ENCODE measurements at places on chromosomes 13 and 19. TPM values are rescaled to one million over a fixed set of nuclear protein-coding genes. Genes with fewer than 3 reads are reported as not detected.

DNA sequence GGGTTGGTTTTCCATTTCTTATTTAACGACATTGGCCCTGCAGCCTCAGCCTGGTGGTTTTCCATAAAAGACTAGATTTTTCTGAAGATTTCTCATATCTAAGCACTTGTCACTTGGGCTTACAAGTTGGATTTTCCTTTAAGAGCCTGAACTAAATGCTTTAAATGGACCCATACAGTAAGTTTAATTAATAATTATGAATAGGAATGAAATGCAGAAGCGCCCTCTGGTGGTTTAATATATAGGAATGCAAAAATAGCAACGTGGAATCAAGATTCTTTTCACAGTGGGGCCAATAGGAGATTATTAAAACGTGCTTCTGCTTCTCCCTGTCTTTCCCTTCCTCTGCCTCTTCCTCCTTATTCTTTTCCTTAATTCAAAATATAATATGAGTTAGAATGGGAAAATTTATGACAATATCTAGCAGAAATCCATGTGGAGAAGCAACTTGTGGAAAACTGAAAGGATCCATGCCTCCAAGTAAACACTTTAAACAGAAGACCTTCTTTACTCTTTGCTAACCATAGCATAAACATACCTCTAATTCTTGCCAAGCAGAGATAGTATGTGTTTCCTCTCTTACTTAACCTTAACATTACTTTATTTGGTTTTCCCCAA is 324.0 kb downstream of the GPC5 start:
- DNase-seq: no peak

- no peak for DNase-seq
These were observed 661 bp downstream of the PALM3 start for GRCh38 chr19:14061081-14061749.

DNA sequence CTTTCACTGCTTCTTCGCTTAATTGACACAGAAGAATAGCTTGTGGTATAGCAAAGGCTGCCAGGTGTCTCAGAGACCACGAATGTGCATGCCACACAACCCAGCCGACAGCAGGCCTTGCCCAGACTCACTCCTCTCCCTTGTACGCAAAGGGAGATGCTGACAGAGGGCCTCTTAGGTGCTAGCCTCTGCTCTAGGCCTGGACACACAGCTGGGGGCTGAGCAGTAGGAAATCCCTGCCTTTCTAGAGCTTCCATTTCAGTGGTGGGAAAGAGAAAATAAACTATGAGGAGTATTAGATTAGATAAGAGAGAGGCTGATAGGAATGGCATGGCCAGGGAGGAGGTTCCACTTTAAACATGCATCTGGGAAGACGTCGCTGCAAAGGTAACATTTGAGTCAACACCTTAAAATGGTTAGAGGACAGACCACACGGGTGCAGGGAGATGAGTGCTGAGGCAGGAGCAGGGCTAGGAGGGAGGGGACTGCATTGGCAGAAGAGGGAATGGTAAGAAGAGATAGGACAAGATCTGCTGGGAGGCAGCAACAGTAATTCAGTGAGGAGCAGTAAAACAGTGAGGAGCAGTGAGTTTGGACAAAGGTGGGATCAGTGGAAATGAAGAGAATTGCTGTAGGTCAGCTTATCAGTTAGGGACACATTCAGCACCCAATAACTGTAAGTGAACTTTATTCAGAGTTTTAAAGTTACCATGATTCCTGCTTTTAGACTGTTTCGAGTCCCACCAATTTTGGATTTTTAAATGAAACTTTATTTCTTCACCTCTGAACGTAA is 100.0 kb downstream of the RNF17 start:
- no peak for DNase-seq

- DNase-seq: no peak
These were observed 18.1 kb downstream of the CEBPA start for GRCh38 chr19:33284146-33284643.

DNA sequence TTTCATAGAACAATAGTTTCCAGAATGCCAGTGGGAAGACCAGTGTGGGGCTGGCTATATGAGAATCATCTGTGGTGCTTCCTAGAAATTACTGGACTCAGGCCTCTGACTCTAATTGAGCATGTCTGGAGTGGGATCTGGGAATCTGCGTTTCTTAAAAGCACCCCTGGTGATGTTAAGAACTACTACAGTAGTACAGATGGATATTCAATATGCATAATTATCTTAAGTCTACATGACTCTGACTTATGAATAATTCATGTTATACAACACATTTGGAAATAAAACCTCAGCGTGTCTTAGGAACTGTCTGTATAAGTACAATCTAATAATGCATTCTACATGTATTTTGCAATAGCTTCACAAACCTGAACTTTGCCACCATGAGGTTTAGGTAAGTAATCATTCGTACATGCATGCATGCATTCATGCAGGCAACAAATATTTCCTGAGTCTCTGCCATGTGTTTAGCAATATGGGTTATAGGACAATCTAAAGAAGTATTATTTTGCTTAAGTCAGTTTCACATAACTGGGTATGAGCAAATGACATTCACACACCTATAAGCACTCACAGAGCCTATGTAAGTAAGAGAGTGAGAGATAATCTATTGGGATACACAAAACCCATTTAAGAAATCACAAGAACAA is 62.0 kb downstream of the EPSTI1 start:
- DNase-seq: no peak

DNA sequence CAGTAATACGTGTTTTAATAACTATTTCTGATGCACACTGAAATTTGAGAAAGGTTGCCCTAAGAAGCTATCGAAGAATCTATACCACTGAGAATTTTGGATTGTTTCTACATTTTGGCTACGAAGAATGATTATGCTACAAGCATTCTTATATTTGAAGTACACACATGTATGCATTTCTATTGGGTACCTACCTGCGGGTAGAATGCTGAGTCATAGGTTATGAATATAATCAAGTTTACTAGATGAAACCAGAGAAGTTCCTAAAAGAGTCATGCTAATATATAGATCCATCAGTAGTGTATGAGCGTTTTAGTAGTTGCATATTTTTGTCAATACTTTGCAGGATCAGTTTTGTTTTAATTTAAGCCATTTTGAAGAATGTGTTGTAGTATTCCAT is 62.0 kb upstream of the PCDH20 start:
- DNase-seq: no peak

DNA sequence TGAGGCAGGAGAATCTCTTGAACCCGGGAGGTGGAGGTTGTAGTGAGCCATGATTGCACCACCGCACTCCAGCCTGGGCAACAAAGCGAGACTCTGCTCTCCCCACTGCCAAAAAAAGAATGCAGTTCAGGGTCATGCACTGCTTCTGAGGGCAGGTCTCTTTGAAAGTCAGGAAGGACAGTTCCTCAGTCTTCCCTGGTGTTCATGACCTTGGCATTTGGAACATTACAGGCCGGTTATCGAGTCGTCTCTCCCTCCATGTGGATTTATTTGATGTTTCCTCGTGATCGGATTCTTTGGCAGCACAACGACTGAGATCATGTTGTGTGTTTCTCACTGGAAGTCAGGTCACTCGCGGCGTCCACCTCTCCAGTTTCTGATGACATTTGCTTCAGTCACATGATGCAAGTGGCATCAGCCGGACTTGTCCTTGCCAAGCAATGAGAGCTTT is 17.2 kb downstream of the FGF21 start:
- DNase-seq: peak; percentile 65

- DNase-seq: no peak
These were observed 10.3 kb downstream of the IER2 start for GRCh38 chr19:13160557-13160956.

GRCh38 chr19:7652061-7652641 is 15.2 kb downstream of the STXBP2 start:
- DNase-seq: peak; percentile 68

- DNase-seq: no peak
These were observed 1191.1 kb upstream of the MIR17HG start for GRCh38 chr13:90156390-90156789.

GRCh38 chr19:676339-677105 is at the start of gene FSTL3:
FSTL3 (plus strand) TSS chr19:676392; CDS start chr19:676424, 32 bp downstream.
- DNase-seq: peak; percentile 85

DNA sequence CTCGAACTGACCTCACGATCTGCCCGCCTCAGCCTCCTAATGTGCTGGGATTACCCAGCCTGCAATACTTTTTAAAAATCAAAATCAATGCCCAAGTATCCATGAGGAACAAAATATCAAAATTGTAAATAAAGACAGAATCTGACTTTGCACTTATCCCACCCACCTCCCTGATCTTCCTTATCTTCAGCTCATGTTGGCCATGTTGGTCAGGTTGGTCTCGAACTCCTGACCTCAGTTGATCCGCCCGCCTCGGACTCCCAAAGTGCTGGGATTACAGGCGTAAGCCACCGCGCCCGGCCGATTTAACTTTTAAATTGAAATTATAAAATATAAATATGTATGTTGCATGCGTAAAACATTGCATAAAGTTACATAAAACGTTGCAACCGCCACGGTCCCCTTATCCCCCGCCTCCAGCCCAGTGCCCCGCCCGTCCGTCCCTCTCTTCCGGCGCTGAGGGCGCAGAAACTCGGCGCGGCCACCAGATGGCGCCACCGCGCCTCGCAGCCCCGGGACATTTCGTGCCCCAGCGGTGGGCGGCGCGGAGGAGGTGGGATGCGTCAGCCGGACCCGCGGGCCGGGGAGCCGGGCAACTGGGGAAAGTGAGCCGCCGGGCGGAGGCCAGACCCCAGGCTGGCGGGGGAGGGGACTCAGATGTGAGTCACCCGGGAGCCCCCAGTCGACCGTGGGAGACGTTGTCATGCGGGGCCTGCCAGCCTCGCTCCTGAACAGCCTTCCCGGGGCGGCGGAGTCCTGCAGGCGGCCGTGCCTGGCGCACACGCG is 1.5 kb upstream of the GADD45B start:
- peak; percentile 95 for DNase-seq

- DNase-seq: no peak
These were observed 6.3 kb upstream of the CEACAM21 start for GRCh38 chr19:41569481-41570150.

- no peak for DNase-seq
These were observed 1.3 kb downstream of the CARM1 start for GRCh38 chr19:10872546-10873107.

DNA sequence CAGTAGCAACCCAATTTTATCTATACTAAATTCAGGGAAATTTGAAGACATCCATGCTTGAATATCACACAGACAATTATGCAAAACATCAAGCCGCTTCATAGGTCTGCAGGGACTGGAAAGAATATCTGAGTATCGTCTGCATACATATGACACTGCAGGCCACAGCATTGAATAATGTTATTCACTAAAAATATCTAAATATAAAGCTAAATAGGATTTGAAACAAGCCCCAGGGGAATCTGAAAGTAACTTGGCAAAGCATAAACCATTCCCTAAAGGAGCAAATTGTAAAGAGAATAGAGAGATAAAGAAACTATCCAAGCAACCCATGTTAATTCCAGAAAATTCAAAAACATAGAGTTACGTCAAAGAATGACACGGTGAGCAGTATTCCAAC is 1251.0 kb downstream of the PCDH17 start:
- DNase-seq: no peak

DNA sequence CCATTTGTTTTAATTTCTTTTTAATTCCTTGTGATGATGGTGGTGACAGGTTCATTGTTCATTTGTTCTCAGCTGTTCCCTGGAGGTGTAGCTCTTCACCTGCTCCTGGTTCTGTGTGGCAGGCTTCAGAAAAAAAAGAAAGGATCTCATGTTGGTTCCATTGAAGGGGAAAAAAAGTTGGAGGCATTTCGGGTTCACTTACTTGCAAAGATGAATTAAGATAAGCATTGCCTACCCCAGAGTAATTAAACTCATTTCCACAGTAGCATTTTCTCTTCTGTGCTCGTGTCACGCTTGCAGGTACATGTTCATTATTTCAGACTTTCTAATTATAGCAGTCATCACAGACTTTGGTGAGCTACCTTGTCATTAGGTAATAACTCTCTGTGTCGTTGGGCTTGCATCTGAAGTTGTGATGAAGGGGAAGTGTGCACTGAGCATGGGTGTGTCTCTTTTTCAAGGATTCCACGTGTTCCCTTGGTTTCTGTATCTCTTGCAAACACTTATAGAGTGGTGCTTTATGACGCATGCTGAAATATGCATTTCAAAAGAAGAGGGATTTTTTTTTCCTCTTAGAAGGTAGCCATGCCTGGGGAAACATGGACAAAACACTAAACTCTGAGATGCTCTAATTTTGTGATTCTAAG is 69.1 kb downstream of the MTUS2 start:
- no peak for DNase-seq

DNA sequence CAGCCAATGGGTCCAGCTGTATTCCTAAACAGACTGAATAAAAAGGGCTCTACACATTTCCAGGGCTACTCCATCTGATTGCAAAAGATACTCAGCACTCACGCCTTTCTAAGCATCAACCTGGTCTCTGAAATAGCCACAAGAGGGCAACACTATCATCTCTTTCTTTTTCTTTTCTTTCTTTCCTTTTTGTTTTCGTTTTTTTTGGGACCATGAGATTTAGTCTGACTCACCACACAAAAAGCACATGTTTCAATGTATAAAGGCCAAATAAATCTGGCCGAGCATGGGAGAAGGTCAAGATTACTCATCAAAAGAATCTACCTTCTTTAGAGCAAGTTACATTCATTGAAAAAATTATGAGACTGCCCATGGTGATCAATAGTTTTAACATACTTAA is 805.6 kb upstream of the ARGLU1 start:
- DNase-seq: no peak

- DNase-seq: no peak
These were observed 22.9 kb downstream of the ZNF114 start for GRCh38 chr19:48292798-48293197.

GRCh38 chr13:76330761-76331160 is 555.4 kb downstream of the KCTD12 start:
- DNase-seq: no peak

DNA sequence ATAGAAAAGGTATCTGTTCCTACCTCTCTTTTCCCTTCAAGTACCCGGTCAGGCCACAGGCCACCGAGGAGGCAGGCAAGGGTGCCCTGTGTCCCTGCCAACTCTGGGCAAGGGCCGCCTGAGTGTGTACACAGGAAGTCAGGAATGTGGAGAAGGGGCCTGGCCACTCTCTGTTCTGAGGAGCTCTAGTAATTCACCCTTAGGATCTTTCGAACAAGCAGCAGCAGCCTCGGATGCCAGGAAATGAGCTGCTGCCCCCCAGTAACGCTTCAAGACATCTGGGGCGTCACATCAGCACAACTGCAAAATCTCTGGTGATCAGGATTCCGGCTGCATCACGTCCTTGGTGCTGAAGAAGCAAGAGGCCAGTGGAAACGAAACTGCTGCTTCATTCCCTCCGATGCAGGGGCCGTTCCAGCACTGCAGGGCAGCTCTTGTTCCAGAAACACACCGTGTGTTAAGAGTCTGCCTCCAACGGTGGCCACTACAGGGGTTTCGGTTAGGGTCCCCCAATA is 2.0 kb downstream of the RAB20 start:
- peak; percentile 73 for DNase-seq

- no peak for DNase-seq
These were observed 21.7 kb downstream of the LILRB4 start for GRCh38 chr19:54684527-54684926.

Gene CYP4F11
- total RNA-seq: 0.11 TPM

Gene CLEC11A
- total RNA-seq: 10.2 TPM

Gene ATP4A
- not detected for total RNA-seq

Gene DACT3
- total RNA-seq: 40.2 TPM

Gene PTGER1
- total RNA-seq: not detected

Gene TMEM259
- total RNA-seq: 161 TPM

Gene ZSCAN1
- total RNA-seq: not detected

Gene KDM4B
- total RNA-seq: 23.9 TPM

Gene BCAM
- total RNA-seq: 89.9 TPM

All from right cardiac atrium (tissue), 5 donors.